Esophagus squamous epithelium (tissue), 5 donors: ENCODE measurements at places on chromosomes 2 and 18.

DNA sequence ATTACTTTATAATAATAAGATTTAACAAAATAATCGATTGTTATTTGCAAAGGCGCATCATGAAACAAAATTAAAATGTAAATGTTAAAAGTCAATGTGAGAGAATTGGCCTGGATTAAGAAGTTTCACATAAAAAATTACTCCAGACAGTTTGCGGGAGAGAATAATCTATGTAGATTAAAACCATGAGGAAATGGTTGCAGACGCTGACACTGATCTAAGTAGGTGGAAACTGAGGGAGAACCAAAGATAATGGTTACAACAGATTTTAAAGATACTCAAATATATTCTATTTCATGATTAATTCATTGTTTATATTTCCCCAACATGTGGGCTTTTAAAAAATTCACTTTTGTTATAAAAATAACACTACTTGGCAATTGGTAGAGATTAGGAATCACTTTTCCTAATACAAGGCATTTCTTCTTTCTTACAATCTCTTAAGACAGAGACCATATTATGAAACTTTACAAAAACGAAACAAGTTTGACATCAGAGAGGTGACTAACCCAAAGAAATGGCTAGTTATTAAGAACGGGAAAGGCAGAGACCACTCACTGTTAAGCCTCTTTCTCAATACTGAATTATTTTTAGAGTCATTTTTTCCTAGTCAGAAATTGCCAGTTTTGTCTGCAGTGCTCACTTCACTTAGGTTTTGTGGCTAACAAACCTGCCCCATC, 1.6 kb downstream of the KANSL1L start:
- DNase-seq = no peak

DNA sequence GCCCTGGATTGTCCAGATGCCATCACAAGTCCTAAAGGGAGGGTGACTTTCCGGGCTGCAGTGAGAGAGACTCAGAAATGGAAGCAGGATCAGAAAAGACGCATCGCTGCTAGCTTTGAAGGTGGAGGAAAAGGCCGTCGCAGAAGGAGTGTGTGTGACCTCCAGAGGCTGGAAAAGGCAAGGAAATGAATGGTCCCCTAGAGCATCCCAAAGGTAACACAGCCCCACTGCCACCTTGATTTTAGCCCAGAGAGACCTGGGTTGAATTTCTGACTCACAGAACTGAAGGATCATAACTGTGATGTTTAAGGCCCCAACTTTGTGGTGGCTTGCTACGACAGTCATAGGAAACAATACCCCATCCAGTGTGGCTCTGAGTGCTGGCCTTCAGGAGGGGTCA, 8.6 kb upstream of the NCK2 start:
- DNase-seq = no peak

DNA sequence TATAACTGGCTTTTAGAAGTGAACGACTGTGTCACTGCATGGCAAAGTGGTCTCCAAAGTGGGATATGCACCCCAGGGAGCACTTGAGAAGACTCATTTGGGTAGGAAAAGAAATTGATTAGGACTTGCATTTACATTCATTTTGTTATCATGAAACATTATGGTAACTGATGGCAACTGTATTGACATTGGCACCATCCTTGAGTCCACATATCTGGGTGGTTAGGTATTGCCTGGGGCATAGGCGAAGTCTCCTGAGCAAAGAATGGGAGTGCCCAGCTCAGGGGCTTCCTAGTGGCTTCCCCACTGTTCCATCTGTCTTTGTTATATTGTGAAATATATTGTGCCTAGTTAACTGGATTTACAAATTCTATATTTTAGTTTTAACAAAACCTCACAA, 29.2 kb downstream of the SPATS2L start:
- DNase-seq = no peak

DNA sequence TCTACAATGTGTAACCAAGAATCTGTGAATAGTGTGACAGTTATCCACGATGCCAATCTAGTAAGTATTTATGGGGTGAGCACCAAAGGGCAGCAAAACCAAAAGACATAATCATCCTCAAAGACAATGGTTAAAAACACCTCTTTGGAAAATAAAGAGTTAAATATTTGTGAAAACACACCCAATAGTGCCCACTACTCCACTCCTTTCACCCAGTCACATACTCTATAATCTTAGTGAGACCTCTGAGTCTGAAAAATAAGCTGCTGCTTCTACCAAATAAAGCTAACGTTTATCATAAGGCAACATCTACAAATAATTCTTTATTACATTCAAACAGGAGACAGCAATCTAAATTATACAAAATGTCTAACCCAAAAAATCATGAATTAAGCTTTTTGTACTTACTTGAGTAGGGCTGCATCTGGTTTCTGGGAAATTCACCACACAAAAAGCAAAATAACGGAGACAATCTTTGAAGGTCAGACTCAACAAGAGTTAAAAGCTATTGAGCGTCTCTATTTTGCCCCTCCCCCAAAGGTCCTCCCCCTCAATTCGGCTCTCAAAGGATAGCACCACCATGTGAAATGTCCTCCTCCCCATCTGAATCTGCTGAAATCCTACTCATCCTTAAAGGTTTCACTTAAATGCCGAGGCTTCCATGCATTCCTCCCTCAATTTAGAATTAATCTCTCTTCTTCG, 2.0 kb downstream of the RAPH1 start:
- DNase-seq = no peak

GRCh38 chr2:46066601-46067000, 230.6 kb upstream of the EPAS1 start:
- DNase-seq = no peak

- DNase-seq = no peak
Measured at GRCh38 chr2:127859712-127860085, 1.7 kb upstream of the POLR2D start.

- DNase-seq = no peak
Measured at GRCh38 chr2:26612034-26612433, 29.1 kb downstream of the CIB4 start.

DNA sequence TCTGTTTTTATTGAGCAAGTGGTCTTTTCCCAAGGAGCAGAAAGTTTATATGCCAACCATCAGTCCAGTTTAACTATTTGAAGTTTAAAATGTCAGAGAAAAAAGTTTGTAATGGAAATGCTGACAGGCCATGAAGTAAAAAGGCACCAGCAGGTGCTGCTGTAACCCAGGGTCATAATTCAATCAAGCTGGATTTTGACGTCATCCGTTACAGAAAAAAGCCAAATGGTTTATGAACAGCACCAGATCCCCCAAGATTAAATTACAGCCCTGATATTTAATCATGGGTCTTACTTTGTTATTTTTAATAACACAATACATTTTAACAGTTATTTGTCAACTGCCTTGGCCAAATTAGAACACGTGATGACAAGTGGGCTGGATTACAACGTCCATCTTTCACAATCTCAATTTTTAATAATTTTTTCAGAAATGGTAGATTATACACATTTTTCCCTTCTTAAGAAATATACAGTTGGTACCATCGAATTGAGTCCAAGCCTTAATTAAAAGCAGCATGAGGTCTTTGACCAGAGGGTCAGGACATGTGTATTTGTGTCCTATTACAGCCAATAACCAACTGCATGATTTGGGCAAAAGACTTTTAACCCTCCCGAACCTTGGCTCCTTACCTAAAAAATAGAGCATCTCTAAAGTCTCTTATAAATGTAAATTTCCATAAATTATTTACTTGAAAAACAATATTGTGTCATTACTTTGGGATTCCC, 10.0 kb downstream of the TCF4 start:
- DNase-seq = no peak

GRCh38 chr2:64751286-64752260, 97.9 kb upstream of the SERTAD2 start:
- DNase-seq = no peak

- no peak for DNase-seq
Measured at GRCh38 chr18:61742565-61743429, 150.0 kb downstream of the RNF152 start.

- no peak for DNase-seq
Measured at GRCh38 chr2:105470979-105471378, 72.1 kb upstream of the FHL2 start.

GRCh38 chr2:241542278-241542605, 16.3 kb upstream of the BOK start:
- no peak for DNase-seq

DNA sequence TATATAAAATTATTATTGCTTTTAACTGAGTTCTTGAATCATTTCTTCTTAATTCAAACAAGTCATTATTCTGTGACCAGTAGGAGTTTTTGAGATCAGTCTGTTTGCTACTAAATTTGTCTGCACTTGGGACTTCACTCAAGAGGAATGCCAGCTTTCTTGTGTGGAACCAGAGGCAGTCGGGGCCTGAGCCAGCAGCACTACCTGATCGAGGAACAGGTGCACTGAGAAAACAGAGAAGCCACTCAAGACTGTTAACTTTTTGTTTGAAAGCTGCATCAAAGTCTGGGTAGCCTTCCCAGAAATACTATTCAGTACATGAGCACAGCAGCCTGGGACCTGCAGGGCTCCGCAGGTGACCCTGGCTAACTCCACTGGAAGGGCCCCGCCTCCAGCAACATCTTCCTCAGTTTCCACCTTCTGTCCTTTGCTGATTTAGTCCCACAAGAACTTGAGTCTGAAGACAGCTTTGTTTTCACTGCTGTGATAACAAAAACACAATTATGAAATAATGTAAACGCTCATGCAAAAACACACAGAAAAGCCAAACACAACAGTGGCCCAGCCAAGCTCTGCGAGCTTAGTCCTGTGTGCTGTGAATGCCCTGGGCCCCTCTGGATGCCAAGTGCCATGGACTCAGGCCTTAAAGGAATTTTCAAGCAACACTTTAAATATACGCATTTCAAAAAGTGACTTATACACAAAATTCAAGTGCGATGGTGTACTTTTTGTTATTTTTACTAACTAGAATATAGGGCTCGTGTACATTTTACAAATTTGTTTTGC, 62.0 kb downstream of the SH3YL1 start:
- DNase-seq = no peak

DNA sequence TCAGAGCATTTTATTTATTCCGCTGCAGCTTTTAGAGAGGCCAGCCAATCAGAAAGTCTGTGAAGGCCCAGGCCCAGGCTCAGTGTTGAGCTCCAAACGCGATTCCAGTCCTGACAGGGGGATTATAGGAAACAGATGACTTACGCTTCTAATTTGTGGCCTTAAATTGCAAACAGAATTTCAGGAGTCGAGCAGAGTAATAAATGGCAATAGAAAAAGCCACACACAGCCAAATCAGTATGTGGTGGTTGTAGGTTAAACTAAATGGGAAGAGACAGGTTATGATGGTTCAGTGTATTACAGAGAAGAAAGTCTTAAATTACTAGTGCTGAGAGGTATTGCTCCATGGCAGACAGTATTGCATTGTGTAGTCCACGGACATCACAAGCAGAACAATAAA, 131.0 kb upstream of the ZEB2 start:
- DNase-seq = no peak

GRCh38 chr18:34511435-34511834, 198.7 kb upstream of the DTNA start:
- DNase-seq = no peak

DNA sequence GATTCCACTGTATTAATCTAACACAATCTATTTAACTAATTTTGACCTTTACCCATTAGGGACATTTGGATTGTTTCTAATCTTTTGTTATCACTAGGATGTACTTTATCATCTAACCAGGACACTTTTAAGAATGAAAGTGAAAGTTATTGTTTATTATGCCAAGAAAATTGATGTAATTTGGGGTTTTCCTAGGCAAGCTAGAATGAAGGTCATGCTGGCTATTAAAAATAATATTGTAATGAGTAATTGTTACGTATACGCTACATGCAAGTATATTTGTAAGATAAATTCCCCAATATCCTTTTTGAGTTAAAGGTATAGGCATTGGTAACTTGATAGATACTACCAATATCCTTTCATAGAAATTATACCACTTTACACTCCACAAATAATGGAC, 74.6 kb downstream of the COL5A2 start:
- no peak for DNase-seq

GRCh38 chr2:55883357-55883756, 40.2 kb downstream of the EFEMP1 start:
- DNase-seq = no peak

DNA sequence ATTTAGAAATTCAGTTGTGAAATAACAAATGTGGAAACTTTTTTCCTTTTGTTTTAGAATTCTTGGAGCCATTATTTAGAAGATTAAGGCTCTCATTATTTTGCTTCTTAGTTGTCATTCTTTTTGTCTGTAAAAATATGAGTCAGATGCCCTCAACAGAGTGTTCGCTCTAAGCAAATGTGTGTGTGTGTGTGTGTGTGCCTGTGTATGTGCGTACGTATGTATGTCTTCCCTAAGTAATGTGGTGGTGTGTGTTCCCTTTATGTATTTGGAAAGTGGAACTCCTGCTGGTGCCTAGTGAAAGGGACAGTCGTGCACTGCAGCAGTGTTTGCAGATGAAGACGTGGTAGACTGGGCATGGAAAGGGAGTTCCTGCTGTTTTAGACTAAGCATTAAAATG, 27.5 kb downstream of the ZNF407 start:
- no peak for DNase-seq

GRCh38 chr18:3713166-3713565, 263.2 kb downstream of the TGIF1 start:
- no peak for DNase-seq
